Left renal cortex interstitium (tissue), 4 donors: ENCODE measurements at places on chromosomes 2 and 18. TPM values are rescaled to one million over a fixed set of nuclear protein-coding genes. Genes with fewer than 3 reads are reported as not detected.

GRCh38 chr18:76699923-76700322, 122.4 kb upstream of the ZNF236 start:
- DNase-seq = no peak

DNA sequence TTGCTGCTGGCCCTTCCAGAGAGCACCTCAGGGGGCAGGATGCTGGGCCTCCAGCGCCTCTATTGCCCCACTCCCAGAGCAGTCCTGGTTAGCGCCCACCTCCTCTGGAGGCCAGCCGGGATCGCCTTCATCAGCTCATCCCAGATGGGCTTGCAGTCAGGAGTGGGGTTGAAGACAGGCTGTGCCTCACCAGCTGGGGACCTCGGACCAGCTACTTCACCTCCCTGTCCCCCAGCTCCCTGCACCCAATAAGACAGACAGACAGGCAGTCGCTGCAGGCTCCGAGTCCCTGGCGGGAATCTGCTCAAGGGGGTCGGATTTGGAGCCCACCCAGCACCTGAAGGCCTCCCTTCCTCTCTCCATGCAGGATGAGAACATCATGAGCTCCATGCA, 18.9 kb upstream of the FAHD2A start:
- DNase-seq = no peak

CRACDL gene
- 2.7 TPM for polyA plus RNA-seq

DNA sequence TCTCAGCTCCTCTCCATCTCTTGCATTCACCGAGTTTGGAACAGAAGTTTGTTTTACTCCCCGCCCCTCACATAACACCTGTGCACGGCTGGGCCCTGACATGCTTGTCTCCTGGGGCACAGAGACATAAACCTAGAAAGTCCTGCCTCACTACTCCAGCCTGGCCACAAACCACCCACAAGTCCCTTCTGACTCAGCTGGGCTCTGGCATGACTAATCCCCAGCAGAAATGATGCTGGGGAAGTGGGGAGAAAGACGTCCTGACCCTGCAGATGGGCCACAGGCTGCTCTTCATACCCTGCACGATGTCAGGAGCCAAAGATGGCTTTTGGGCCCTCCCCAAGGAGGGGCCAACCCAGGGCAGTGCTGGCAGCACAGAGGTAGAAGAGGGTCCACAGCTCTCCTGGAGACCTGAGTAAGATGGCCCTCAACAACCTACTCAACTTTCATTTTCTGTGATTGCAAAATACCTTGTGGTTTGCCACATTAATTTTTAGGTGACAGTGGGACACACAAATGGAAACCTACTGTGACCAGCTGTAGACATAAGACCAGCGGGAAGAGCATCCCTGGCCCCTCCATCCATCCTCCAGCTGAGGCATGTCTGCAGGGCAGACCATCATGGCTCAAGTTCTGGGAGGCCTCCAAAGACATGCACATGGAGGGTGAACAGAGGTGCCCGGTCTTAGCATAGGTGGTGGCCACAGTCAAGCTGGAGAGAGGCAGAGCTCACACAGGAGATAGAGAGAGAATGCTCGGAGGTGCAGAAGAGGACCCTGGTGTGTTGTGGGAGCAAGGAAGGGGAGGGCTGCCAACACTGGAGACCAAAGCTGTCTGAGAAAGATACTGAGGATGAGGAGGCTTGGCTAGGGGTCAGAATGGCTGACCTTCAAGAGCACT, 40.0 kb downstream of the DNMT3A start:
- DNase-seq = no peak

TMEM178A gene
- polyA plus RNA-seq = 75.8 TPM

DNA sequence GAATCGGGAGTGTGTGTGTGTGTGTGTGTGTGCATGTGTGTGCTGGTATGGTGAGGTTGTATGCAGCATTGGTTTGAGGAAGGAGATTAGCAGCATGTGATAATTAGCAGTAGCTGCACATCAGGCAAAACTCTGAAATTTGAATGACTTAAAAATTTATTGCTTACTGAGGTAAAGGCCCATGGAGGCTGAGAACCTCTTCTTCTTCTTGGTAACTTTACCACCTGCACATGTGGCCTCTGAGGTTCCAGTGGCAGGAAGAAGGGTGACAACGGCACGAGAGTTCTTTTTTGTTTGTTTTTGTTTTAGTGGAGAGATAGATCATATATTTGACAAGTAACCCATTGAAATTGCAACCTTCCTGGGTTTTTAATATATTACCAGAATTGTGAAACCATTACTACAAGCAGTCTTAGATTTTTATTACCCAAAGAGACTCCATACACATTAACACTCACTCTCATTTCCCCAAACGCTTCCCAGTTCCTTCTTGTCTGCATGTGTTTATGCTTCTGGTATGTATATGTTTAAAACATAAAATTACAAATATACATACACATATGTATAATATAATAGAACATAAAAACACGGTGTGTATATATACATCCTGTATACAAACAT, 292.1 kb downstream of the PTGR3 start:
- DNase-seq = no peak

- DNase-seq = no peak
Observed at GRCh38 chr2:26587994-26588393, 53.2 kb downstream of the CIB4 start.

GPR39 gene
- 3.7 TPM for polyA plus RNA-seq

DNA sequence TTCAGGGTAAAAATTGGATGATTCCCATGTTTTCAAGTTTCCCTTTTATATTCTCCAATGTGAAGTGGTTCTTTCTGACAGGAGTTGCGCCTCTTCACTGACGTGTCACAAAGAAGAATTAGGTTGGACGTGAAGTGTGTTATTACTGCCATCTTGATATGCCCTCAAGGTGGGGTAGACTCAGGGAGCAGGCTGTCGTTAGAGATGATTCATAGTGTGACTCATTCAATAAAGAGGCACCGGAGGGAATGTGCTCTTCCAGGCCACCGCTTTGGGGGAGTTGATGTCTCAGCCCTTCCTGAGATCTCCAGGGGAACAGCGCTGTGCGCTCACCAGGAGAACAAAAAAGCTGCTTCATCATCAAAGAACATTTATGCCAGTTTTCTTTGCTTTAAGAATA, 3.6 kb upstream of the DGKD start:
- no peak for DNase-seq

DNA sequence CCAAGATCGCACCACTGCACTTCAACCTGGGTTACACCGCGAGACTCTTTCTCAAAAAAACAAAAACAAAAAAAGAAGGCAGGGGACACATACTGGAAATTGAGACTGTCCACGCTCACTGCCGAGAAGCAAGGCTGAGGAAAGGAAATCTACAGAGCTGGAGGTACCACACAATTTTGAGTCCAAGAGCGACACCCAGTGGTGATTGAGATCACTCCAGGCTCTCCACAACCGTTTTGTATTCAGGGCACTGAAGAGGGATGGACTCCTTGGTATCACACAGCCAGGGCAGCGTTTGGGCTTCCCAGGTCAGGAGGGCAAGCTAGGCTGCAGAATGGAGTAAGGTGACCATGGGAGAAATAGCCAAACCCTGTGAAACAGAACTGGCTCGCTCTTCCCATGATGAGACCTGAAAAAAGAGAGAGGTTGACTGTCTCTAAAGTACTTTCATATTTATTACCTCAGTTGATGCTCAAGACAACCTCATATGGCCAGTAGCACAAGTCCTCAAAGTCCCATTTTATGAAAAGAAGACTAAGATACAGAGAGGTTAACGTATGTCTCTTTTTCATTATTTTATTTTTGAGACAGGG, 74.5 kb upstream of the YPEL5 start:
- DNase-seq = peak; percentile 52

DNA sequence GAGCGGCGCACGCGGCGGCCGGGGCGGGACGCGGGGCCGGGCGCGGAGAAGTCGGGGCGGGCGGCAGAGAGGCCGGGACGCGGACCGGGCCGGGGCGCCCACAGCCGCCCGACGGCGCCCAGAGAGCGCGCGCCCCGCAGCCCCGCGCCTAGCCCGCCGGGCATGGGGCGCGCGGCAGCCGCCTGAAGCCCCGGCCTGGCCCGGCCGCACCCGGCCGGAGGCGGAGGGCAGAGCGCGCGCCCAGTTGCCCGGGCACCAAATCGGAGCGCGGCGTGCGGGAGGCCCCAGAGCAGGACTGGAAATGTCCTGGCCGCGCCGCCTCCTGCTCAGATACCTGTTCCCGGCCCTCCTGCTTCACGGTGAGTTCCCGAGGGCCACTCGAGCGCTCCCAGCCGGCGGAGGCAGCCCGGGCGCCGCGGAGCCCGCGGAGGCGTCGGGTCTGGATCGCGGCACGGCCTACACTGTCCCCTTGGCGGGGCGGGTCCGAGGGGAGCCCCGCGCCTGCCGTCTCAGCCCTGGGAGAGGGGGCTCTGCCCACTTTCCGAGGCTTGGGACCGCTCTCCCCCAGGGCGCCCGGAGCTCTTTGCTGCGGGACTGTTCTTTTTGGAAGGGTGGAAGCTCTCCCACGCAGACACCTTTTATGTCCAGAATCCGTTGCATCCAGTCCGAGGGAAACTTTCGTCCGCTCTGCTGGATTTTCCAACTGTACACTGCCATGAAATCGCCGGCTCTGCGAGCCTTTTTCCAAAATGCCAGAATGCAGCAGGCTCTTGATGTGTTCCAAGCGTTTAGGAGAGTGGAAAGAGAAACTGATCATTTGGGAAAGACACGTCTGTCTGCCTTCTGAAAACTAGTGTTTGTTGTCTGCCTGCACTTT, 484 bp downstream of the APCDD1 start:
- DNase-seq = no peak

DNA sequence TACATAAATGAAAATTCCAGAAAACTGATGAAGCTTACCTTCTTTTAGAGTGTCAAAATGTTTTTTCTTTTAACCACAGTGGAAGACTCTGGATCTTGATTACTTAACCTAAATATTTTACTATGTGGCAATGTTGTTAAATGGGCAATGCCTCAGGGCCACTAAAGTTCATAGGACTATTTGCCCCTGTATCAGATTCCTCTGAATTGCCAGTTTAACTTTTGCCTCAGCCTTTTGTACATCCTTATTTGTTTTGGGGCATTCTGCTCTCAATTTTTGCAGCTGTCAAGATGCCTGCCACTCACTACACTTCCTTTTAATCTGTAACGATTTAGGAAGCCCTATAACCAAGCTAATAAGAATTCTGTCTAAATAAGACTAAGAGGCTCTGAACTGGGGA, 31.7 kb upstream of the SERTAD2 start:
- no peak for DNase-seq
